CD8-positive, alpha-beta memory T cell (primary cell): ENCODE measurements at places on chromosomes 16 and 17.

DNA sequence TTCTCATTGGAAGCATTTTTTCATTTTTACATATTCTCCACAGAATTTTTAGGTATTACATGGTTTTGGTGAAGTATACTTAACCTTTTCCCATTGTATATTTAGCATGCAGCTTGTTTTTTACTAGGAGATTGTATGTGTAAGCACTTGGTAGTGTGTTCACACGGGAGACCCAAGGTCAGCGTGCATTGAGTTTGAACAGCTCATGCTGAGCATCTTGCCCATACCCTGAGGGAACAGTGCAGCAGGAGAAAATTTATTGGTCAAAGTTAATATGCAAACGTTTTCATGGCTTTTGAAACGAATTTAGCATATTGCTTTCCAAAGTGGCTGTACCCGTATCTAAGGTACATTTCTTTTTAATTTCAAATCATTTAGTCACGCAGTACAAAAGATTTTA, 168.7 kb downstream of the MRTFB start:
- no peak for DNase-seq

GRCh38 chr17:62045517-62045916, 19.6 kb downstream of the MED13 start:
- DNase-seq, result no peak

- no peak for DNase-seq
Measured at GRCh38 chr17:9044772-9045463, 23.6 kb downstream of the NTN1 start.

DNA sequence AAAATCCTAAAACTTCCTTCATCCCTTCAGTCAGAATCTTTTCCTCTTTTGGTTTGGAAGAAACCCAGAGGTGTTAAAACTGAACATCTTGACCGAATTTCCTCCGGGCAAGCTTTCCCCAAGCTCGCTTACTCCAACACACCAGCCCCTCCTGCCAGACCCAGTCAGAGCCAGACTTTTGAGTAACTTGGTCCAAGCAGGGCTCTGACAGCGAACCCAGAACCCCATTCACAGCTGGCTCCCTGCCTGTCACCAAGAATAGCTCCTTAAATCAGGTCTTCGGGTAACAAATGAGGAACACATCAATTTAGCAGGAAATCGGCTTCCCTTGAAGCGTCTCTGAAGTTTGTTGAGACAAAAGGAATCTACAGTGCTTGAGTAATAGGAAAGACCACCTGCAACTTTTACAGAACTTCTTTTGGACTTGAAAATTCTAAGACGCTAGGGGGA, 27.3 kb downstream of the GAS7 start:
- no peak for DNase-seq

DNA sequence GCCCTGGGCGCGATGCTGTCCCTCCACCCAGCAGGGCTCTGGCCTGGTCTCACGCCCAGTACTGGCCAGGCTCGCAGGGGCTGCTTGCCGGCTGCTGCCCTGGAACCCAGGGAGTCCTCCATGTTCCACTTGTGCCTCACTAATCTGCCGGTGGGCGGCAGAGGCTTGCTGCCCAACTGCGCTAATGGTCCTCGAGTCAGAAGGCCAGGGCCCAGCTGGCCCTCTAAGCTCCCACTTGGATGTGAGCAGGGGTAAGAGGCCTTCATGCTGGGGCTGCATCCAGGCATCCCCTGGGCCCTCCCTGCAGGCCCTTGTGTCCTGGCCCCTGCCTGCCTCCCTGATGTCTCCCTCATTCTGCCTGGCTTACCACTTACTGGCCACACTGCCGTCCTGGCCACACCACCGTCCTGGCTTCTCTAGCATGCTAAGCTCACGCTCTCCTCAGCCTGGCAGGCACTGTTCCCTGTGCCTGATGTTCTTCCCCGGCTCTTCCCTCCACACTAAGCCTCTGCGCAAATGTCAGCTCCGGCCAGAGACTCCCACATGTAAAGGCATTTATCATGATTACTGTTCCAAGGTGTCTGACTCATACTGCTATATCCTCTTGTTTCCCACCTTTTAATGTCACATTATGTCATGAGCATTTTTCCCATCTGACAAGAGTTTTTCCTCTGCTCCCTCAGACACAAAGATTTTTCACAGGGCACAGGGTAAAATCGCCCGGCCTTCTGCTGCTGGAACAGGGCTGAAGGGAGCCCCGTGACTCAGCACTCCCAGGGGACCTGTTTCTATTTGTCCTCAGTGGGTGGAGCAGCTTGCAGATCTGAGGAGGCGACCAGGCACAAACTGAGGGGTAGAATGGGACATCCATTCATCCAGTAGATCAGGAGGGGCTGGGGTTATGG, 15.9 kb downstream of the B9D1 start:
- DNase-seq, result no peak

DNA sequence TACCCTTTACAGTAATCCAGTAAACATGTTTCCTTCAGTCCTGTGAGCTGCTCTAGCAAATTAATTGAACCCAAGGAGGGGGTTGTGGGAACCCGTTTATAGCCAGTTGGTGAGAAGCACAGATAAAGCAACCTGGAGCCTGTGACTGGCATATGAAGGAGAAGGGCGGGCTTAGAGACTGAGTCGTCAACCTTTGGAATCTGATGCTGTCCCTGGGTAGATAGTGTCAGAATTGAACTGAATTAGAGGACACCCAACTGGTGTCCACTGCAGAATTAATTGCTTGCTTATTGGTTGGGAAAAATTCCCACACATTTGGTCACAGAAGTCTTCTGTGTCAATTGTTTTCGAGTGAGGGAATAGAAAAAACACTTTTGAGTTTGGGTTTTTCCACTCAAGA, 12.8 kb upstream of the RSKR start:
- no peak for DNase-seq

GRCh38 chr17:11239379-11239970, 1.5 kb upstream of the SHISA6 start:
- no peak for DNase-seq

- no peak for DNase-seq
Measured at GRCh38 chr16:22035153-22035552, 27.2 kb downstream of the MOSMO start.

DNA sequence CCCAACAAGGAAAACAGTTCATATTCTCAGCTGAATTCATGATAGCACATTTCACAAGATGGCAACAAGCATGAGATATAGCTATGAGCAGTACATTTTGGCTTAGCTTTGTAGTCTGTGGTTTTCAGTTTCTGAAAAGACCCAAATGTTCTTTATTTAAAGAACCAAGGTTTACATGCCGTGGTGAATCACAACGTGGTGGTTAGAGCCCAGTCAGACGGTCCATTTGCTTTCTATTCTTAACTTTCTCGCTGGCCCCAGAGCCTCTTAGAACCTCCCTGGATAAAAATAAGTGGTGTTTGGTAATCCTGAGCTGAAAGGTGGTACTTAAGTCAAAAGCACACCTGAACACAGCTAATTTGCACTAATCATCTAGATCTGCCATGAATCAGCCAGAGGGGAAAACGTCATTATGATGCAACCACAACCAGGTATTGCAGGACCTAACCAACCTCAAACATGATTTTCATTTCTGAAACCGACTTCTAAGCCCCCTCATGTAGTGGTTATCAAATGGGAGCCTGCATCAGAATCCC, 18.6 kb upstream of the HAPSTR1 start:
- no peak for DNase-seq

GRCh38 chr16:14502256-14502875, 127.7 kb downstream of the PARN start:
- DNase-seq, result no peak

GRCh38 chr16:84893849-84894599, 74.2 kb downstream of the CRISPLD2 start:
- no peak for DNase-seq

DNA sequence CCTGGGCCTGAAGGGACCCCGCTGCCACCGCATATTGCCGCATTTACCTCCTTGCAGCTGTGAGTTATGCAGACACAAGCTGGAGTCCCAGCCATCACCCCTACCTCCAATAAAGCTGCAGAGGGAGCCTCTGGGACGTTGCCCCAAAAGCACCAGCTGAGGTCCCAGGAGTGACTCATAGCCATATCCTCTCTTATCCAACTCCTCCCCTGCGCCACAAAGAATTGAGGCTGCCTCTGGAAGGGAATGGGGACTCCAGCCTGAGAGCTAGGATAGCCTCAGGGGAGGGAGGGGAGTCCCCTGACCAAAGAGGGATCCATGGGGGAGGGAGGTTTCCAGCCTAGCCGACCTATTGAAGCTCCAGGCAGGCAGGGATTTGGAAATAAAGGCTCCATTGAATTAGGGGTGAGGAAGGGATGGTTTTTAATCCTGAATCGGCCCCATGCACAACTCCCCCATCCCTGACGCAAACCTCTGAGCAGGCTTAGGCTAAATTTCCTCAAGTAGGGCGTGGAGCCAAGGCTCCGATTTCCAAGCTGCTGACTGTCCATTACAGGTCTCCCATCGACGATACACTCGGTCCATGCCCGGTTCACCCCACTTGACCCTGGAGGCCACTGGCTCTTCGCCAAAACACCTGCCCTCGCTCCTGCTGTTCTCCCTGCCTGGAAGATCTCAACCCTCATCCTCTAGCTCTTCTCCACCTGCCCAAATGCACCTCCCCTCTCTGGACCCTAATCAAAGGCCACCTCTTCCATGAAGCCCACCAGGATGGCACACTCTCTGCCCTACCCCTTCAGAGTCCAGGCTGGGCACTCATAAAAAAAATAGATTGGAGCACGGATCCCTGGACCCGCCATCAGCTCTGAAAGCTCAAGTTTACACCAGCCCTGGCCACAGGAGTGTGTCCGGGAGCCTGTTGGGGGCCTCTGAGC, 27.5 kb downstream of the PIMREG start:
- DNase-seq, result no peak

- no peak for DNase-seq
Measured at GRCh38 chr17:63983320-63983719, 10.6 kb upstream of the SCN4A start.

DNA sequence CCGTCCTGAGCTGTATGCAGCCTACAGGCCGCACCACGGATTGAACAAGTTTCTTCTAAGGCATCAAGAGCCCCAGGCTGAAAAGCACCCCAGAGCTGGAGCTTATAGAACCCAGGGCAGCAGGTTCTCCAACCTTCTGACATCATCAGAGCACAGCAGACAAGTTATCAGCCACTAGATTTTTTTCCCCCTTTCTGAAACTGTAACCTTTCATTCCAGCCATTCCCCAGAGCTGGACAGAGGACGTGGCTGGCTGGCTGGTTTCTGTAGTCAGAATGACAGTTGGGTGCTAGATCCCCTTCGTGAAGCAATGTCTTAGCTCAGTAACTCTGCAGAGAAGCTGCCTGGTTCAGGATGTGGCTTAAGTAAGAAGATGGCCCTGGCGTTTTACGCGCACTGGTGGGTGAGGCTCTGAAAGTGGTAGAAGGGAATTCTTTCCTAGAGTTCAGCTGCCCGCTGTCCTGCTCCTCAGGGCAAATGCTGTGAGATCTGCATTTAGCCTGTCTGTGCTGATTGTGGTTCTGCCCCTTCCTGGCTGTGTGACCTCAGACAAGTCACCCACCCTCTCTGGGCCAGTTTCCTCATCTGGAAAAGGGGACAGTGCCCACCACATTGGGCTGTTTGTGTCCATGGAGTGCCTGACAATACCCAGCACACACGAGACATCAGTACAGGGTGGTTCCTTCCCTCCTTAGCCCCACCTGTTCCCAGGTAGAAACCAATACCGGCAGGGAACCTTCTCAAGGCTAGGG, 9.1 kb downstream of the DEXI start:
- no peak for DNase-seq

GRCh38 chr17:72600934-72601333, 480.1 kb downstream of the SOX9 start:
- DNase-seq, result no peak

DNA sequence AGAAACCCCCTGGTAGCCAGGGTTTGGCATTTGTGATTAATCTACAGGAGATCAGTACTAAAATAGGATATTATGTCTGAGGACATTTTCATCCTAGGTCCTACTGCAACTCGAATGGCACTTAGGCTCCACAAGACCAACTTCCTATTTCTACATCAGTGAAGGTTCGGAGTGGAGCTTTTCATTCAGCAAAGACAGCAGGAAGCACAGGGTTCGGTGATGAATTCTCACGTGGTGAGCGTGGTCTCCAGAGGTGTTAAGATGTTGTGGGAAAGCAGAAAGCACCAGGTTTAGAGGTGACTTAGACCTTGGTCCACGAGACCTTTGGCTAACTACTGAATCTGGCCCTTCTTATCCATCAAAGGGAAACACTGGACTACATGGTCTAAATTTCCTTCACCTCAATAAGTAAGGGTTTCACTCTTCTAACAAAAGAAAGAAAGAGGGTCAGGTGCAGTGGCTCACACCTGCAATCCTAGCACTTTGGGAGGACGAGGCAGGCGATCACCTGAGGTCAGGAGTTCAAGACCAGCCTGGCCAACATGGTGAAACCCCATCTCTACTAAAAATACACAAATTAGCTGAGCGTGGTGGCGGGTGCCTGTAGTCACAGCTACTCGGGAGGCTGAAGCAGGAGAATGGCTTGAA, 13.9 kb upstream of the HELZ start:
- DNase-seq, result peak; percentile 49

DNA sequence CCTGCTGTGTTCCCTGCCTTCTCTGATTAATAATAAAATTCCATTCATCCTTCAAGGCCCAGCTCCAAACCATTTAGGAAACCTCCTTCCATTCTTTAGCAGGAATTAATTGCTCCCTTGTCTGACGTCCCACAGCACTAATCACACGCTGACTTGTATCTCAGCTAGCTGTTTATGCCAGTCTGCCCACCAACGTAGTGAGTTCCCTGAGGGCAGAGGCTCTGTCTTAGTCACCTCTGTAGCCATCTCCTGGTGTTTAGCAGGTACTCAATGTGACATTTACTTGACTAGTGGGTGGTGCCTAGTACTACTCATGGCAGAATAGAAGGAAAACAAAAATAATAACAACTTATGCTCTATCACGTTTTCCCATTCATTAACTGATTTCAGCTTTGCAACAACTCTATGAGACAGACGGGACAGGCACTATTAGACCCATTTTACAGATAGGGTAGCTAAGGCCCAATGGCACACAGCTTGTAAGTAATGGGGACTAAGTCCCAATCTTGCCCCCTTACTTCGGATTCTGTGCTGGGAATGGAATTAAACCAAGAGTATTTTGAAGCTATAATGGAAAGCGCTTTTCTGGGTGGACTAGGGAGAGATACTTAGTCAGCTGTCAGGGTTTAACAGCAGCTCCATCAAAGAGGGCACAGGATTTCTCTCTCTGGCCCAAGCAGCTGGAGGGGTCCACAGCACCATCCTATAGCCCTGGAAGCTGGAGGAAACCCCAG, 931 bp upstream of the WIPF2 start:
- DNase-seq, result no peak

DNA sequence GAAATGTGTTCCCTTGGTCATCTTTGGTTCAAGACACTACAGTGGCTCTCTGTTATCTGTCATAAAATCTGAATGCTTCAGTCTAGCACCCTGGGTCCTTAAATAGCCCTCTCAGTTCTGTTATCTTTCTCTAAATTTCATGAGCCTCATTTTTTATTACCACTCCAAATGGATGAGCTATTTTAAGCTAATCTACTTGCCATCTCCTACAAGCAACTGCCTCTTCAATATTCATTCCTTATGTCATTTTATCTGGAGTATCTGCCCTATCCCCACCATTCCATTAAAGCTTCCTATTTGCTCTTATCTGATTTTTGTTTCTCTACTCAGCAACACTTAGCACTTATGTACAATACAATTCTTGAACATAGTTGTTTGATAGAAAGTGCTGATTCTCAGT, 28.0 kb upstream of the EVI2A start:
- no peak for DNase-seq

GRCh38 chr17:39365872-39366271, 35.6 kb downstream of the FBXL20 start:
- DNase-seq, result no peak
